Transverse colon (tissue), 4 donors: ENCODE measurements at places on chromosomes 3 and 15. TPM values are rescaled to one million over a fixed set of nuclear protein-coding genes. Genes with fewer than 3 reads are reported as not detected.

DNA sequence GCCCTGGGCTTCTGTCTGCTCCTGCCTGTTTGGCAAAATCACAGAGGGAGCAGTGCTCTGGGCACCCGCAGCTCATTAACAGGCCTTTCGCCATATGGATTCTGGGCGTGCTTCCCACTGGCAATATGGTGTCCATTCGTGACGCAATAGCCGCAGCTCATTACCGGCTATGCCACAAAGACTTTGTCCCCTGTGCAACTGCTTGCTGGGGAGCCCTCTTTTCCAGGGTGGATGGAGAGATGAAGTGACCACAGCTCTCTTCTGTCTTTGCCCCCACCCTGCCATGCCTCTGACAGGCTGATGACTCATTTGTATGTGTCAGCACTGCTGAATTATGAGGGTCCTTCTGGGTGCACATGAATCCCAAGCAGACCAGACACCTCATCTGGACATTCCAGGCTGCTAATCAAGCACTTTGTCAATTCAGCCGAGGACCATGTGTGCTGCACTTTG lies 214.3 kb upstream of the FEZF2 start:
- no peak for DNase-seq

- no peak for DNase-seq
Observed at GRCh38 chr15:49877117-49877872, 241.7 kb downstream of the ATP8B4 start.

DNA sequence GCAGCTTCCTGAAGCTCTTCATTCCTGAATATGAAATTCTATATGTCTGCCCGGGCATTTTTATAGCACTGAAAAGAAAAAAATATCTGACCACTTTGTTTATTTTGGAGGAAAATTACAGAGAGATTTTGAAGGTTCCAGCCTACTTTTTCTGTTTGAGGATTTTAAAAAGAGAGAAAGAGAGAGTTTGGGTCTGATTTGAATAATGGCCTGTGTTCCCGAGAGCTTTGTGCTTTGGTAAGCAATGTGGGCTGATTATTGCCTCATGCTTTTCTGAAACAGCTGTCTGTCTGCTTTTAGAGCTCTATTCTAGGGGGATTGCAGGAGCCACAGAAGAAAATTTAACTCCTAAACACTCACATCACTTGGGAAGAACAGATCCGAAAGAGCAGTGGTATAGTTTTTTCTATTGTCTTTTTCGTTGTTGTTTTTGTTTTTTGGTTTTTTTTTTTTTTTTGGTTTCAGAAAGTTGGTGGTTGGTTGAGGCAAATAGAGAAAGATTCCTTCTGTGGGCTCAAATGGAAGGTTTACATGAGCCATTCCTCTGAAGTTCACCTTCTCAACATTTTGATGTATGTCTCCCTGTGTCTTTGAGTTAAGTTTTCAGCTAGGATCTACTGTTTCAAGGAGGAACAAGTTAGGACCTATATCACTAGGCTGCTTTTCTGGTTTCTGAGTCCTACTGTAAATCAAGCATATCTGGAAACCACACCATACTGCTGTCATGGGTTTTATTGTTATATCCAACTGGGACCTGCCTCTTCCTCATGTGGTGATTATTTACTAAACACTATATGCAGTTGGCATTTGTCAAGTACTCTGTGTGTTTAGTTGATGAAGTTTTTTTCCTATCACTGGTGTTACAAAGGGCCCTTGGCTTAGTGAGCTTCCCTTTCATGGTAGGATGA lies 178.9 kb downstream of the KCNMB2 start:
- no peak for DNase-seq

DNA sequence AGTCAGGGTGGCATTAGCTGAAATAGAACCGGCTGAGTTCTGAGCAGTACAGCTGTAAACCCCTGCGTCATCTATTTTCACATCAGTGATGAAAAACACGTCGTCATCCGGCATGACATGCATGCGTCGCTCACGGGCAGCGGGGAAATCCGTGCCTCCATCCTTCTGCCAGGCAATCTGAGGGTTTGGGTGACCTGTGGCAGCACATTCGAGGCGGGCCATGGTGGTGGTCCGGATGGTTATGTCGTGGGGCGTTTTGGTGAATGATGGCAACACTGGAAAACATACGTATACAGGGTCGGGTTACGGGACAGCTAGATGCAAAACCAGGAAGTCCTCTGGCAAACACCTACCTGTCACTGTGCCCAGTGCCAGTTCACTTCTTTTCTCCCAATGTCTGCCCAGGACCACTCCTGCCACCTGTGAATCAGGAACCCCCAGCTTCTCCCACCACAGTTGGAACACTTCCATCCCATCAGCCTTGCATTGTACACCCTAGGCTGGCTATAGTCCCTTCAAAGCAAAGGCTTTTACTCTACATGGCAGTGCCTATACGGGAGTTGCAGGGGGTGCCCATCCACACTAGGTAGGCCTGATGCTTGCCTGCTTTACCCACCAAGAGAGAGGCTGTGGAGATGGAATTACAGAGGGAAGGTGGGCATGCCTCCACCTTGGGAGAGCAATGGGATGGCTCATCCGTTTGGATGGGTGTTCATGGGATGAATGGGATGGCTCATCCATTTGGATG lies 116.7 kb downstream of the LRIG1 start:
- DNase-seq, result no peak

DNA sequence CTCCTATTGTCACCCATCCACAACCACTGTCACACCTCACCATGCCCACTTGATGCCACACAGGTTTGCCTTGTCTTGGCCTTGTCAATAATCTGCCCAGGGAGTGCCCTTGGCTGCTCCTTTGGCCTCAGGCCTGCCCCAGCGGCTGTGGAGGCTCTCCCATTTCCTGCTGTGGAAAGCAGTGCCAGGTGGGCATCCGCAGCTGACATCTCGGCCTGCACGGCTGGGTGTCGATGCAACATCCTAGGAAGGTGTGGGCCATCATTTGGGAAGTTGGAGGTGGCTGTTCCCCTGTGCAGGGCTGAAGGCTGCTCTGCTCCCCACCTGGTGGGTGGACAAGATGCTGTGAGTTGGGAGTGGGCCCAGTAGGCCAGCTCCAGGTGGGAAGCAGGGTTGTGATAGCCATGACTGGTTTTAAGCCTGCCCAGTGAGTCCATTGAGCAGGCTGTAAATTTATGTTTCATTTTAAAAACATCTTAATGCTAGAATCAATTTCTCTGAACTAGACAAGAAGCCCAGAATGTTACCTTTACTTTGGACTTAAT lies 12.5 kb downstream of the DNAH1 start:
- no peak for DNase-seq

DNA sequence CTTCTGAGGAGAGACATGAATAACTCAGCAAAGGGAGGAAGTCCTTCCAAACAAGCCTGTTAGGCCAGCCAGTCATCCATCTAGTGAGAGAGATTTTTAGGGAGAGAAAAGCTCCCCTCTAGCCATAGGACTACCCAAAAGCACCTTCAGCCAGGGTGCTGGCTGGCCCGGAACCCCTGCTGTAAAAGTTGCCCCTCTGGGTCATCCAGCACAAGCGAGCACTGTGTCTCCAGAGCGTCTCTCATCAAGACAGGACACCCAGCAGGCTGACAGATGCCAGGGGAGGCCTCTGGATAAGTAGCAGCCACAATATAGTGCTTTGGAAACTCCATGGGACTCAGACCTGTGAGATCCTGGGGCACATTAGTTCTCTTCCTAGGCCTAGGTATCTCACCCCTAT lies 24.5 kb downstream of the ANXA2 start:
- DNase-seq, result no peak

- DNase-seq, result no peak
Observed at GRCh38 chr15:70219256-70219895, 121.7 kb upstream of the TLE3 start.

- DNase-seq, result no peak
Observed at GRCh38 chr15:40936709-40937666, 7.8 kb downstream of the DLL4 start.

DNA sequence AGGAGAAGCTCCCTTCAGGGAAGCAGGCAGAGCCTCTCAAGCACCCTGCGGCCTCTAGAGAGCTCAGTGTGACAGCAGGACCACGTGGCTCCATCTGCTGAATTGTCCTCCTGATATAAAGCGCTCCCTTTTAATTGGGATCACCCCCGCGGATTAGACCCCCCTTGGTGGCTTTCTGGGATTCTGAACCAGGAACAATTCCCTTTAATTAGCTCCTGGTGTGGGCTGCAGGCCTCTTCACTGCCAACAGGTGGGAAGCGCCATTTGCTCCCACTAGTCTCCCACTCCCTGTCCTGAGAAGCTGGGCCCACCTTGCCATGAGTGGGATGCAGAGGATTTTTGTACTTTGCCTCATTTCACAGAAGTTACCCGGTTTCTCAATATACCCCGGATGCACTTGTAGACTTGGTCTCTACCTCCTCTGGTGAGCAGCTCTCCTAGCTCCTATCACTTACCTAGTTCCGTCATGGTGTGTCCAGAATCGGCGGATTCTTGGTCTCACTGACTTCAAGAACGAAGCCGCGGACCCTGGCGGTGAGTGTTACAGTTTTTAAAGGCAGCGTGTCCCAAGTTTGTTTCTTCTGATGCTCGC lies 592 bp downstream of the PGPEP1L start:
- DNase-seq, result no peak

DNA sequence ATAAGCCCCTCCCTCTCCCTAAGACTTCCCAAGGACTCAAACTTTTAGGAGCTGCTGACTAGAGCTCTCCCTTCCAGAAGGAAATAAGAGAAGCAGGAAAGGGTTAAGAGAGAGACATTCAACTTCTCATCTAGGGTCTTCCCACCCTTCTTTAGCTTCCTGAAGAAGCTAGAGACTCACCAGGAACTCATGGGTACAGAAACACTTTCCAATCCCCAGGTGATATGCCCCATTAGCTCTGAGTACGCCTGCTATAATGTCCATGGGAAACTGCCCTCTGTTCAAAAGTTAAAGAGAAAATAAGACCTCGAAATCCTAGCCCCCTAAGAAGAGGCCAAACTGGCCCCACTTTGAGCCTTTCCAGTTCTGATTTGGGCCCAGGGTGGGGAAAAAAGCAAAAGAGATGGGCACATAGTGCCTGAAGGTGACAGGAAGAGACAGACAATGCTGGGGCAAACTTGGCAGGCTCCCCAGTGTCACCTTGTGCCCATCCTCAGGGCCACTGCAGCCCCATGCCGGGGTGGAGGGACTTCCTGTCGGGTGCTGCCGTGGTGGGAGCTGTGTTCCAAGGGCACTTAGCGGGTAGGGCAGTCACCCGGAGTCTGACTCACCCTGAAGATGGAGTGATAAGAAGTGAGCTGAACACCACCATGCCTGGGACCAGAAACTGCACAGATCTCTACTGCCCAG lies 29.5 kb downstream of the CCDC12 start:
- DNase-seq, result peak; percentile 67

DNA sequence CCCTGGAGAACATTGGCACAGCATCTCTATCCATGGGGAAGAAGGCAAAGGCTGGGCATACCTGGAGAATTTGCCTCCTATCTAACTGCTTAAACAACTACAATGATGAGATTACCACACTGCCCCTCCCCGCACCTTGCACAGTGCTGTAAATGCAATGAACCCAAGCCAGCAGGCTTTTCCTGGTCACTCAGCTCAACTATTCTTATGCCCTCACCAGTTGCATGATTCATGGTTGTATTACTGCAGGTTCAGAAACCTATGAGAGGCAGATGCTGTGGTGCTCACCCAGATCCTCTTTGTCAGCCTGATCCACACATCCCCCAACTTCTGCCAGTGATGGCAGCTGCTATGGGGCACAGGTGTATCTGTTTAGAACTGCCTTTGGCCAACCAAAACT lies 77.7 kb upstream of the STAC start:
- no peak for DNase-seq

GRCh38 chr15:56893364-56893678 lies 25.1 kb upstream of the TCF12 start:
- DNase-seq, result no peak

DNA sequence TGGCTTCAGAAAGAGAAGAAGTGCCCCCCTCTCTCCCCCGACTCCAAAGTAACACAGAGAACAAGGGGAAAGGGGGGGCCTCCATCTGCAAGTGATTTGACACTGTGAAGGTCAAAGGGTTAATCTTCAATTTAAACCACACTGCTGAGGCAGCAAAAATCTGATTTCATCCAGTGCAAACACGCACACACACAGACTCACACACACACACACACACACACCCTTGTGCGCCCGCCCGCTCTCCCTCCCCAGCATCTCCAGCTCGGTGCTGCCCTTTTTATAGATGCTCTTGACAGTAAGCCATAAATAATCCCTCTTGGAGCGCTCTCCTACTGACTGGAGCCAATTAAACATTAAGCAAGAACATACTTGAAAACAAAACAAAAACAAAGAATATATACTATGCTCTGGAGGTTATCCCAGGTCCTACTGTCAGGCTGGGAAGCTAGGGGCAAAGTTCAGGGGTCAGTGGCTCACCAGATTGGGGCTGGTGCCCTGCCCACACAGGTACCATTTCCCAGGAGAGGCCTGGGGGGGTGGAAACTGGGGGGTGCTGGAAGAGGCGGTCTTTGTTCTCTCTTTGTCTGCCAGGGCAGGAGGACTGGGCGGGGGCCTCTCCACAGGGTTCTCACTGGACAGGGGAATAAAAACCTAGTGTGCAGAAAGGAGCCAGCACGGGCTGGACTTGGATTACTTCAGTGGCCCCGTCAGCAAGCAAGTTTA lies 16.3 kb downstream of the BMF start:
- peak; percentile 74 for DNase-seq

- DNase-seq, result no peak
Observed at GRCh38 chr3:123271466-123272159, 69.9 kb downstream of the SEC22A start.

The TERB2 gene
- total RNA-seq, result not detected

The PRSS50 gene
- 0.14 TPM for total RNA-seq

The C3orf52 gene
- 65.7 TPM for total RNA-seq

The MYZAP gene
- total RNA-seq, result 1.00 TPM

The CD276 gene
- 110 TPM for total RNA-seq

The VPS39 gene
- 354 TPM for total RNA-seq
